ENCODE measurements at places on chromosomes 3 and 15.

GRCh38 chr3:105373383-105373782 lies 6.7 kb downstream of the ALCAM start:
- no peak for DNase-seq

GRCh38 chr15:85497172-85497569 lies 116.8 kb downstream of the AKAP13 start:
- no peak for DNase-seq

DNA sequence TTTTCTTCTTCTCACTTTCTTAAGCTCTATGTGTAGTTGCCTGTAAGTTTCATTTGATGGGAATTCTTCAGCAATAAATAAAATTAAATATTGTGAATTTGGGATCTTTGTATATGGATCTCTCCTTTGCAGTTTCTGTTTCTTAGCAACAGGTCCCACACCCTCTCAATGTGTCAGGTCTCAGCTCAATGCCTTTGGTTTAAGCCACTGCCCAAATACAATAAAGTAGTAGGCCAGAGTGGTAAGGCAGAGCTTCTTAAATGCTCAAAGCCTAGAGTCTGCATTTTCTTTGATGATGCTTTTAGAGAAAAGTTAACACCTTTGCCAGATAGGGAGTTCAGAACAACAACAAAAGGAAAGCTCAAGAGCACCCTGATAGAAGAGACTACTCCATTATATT lies 343.7 kb downstream of the NSUN3 start:
- no peak for DNase-seq

GRCh38 chr15:50227076-50227475 lies 38.5 kb downstream of the HDC start:
- DNase-seq = no peak

DNA sequence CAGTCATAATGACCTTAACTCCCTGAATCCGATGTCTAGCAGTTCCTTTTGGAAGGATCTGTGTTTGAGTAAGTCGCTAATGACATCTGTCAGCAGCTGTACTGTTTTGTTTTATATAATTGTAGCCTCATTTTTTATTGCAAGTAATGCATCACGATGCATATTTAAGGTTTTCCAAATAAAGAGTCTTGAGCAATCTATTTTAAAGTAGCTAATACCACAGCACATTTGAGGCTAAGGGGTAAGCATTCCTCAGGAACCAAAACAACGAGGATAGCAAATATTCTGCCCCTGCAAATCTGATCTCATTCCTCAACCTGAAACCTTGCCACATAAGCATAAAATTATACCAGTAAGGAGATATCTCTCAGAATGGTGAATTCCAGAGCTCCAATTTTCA lies 98.7 kb downstream of the TBC1D5 start:
- DNase-seq = no peak

- no peak for DNase-seq
Observed at GRCh38 chr3:149783576-149783975, 8.8 kb downstream of the ANKUB1 start.

DNA sequence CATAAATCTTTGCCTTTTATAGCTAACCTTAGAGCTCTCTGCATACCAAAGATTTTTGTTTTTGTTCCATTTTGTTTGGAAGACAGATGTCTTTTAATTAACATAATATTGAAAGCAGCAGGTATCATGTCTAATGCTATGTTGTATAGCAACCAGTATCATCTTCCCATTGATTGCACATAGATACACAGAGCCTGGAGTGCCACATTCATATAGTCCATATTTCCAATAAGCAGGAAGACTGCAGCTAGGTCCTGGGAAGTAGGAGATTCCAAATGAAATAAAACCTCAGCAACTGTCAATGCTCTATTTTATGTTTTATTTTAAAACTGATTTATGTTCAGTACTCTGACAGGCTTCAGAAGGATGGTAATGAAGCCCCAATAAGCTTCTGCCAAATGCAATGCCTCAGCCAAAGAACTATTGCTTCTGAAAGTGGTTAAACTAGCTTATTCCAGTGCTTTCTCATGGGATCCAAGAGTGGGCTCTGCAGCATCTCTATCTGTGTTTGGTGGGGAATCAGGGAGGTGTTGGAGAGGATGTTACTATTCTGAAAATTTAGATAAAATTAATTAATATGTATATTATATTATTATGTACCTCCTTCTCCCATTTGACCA lies 6.5 kb upstream of the KCNMB2 start:
- DNase-seq = no peak

DNA sequence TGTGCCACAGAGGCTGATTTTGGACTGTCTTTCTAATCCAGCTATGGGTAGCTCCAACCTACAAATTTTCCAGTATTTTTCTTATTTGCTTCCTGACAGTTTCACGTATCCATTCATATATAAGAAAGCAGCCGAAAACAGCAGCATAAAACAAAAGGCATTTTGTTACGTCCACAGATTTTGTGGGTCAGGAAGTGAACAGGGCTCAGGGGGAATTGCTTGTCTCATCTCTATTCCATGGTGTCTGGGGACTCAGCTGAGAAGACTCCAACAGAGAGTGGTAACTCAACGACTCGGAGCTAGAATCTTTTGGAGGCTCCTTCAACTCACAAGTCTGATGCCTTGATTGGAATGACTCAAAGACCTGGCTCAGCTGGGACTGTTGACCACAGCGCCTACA lies 11.7 kb upstream of the SAMMSON start:
- no peak for DNase-seq

- DNase-seq = no peak
Observed at GRCh38 chr3:55558316-55558715, 71.2 kb upstream of the WNT5A start.

- no peak for DNase-seq
Observed at GRCh38 chr3:158782283-158782989, 19.4 kb upstream of the MFSD1 start.

GRCh38 chr15:81723113-81723651 lies 322.6 kb downstream of the MEX3B start:
- DNase-seq = no peak

DNA sequence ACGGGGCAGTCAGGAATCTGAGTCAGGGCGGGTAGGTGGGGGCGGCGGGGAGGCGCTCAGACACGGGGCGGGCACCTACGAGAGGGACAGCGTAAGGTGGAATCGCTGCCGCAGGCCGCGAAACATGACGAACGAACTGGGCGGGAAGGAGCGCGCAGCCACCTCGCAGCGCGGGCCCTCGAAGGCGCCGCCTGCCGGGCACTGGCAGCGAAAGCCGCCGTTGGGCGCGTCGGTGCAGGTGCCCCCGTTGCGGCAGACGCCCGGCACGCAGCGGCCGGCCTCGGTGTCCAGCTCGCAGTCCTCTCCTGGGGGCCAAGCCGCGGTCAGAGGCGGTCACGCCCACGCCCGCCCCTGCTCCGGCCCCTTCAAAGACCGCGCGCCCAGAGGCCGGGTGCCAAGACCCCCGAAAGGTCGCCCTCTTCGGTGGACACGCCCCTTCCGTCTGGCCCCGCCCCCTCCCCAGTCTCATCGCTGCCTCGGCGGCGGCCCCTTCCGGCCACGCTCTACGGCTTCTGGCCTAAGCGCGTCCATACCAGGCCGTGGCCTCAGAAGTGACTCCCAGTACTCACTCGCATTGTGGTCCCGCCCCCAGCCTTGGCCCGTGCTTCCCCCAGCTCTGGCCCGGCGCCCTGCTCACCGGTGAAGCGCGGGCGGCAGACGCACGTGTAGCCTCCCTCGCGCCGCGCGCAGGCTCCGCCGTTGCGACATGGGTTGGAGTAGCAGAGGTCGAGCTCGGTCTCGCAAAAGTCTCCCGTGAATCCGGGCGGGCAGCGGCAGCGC lies 6.4 kb downstream of the CELSR3 start:
- DNase-seq = peak; percentile 78

DNA sequence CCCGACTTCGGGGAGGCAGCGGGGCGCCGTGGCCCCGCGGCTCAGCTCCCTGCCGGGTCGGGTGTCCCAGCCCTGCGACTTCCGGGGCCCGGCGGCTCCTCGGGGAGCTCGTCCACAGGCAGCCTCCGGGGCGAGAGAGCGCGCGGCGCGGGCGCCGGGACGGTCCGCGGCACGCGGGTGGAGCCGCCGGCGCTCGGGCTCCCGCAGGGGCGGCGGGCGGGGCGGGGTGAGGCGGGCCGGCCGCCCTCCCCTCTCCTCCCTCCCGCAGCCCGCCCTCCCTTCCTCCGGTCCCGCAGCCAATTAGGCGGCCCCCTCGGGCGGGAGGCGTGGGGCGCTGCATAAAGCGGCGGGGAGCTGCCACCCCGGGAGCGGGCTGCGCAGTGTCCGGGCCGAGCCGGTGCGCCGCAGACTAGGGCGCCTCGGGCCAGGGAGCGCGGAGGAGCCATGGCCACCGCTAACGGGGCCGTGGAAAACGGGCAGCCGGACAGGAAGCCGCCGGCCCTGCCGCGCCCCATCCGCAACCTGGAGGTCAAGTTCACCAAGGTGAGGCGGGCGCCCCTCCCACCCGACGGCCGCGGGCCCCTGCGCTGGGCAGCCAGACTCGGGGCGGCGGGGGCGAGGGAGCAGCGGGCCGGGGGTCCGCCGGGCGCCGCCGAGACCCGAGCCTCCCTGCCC lies at the start of gene ALDH1A3:
Gene ALDH1A3 (plus strand): TSS at position 368 of the 675 bp plus-strand sequence. CDS start 77 bp downstream, at position 445.
- DNase-seq = no peak

DNA sequence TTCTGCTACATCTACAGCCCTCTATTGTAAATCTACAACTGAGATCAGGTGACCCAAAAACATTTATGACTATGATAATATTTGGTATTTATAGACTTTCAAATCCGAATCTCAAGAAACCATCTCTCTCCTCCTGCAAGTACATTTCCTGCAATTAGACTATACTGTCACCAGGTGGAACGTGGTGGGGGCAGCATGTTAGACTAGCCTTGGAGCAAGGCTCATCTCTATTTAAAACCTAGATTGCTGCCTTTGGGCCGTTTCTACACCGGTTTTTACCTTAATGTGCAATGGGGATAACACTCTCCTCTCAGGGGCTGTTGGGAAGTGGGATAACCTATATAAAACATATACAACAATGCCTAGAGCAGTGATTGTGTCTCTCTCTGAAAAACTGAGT lies 3.8 kb upstream of the KATNBL1 start:
- DNase-seq = no peak

DNA sequence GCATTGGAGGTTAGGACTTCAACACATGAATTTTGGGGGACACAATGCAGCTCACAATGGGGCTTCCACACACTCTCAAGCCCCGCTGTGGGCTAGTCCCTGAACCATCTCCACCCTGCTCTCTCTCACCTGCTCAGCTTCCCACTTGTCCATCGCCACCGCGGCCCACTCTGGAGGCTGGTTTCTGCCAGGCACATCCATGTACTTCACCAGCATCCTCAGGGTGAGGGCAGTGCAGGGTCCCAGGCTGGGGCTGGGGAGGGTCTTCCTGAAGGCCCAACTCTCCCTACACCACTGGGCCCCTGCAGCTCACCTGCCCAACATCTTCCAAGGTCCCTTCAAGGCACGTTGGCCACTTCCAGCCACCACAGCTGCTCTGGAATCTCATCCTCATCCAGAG lies 46.4 kb downstream of the KLF15 start:
- DNase-seq = no peak

DNA sequence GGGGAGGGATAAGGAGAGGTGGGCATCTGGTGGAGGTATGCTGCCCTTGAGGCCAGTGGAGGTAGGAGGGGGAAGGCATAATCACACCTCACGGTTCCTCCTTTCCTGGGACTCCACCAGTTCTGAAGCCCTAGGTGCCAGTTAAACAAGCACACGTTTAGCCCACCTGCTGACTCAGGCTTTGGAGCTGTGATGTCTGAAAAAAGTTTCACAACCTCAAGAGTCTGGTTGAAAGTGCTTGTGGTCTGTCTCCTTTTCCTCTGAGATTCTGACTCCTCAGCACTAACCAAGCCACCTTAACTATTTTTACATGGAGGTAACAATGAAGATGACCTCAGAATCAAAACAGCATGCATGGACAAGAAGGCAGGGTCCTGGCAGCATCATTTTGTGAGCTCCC lies 23.0 kb downstream of the HPS3 start:
- no peak for DNase-seq

DNA sequence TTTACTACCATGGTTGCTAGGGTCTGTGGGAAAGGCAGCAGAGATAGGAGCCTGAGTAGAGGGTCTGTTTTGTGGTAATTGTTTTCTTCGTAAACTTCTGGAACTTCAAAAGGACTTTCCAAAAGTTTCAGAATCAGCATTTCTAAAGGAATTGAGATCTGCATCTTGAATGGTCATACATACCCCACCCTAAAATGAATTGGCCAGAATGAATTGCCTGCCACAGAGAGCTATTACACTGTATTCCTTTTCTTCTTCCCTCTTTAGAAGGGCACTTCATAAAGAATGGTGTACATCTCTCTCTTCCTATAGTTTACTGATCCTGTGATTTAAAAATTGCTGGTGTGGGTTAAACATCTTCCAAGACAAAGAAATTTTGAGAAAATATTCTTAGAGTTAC lies 525.7 kb downstream of the NLGN1 start:
- DNase-seq = no peak

- DNase-seq = peak; percentile 48
Observed at GRCh38 chr3:138068579-138069174, 46.7 kb downstream of the DZIP1L start.

DNA sequence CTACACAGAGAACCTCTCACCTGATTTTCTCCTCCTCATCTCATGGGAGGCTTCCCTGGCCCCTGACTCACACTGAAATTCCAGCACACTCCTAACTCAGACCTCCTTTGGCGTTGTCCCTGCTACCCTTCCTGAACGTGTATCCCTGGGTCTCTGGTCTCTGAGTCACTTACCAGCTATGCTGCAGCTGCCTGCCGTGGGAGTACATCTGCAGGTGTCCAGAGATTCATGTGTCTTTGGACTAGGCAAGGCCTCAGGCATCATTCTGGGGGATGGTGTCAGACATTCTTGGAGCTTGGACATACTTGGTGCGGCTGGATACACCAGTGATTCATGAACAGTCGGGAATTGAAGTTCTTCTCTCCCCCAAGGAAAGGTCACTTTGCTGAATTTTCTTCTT lies 148.8 kb upstream of the TRIM42 start:
- no peak for DNase-seq

- no peak for DNase-seq
Observed at GRCh38 chr3:25916321-25916720, 126.4 kb downstream of the OXSM start.

- DNase-seq = no peak
Observed at GRCh38 chr3:134904776-134905646, 110.0 kb downstream of the EPHB1 start.

DNA sequence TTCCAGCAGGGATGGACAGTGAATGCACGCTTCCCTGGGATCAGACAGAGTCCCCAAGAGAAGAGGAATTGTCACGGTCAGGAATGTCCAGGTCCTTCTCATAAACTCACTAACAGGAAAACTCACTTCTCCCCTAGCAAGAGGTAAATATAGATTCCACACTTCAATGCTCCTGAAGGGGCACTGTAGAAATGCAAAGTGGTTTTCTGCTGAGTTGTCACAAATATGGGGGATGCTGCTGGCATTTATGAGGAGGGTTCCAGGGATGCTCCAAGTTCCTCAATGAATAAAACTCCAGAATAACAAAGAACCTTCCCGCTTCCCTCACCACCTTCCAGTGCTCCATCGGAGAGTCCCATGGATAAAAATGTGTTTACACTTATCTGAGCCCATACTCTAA lies 423.4 kb downstream of the MAGI1 start:
- no peak for DNase-seq

DNA sequence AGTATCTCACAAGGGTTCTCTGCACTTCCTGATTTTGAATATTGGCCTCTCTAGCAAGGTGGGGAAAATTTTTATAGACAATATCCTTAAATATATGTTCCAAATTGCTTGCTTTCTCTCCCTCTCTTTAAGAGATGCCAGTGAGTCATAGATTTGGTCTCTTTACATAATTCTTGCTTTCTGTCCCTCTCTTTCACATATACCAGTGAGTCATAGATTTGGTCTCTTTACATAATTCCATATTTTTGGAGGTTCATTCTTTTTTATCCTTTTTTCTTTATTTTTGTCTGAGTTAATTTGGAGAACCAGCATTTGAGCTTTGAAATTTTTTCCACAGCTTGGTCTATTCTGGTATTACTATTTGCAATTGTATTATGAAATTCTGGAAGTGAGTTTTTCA lies 77.7 kb upstream of the NUDT16 start:
- no peak for DNase-seq

All from T-helper 17 cell (primary cell).